Activated naive CD4-positive, alpha-beta T cell treated with anti-CD3 and anti-CD28 coated beads, Interleukin-2, amount 10 ng/mL, durations not matched to agents 5 hours and 36 hours (primary cell): ENCODE measurements at places on chromosomes 13 and 19. TPM values are rescaled to one million over a fixed set of nuclear protein-coding genes. Genes with fewer than 3 reads are reported as not detected.

The DMKN gene
- not detected for total RNA-seq

The RGS9BP gene
- 0.22 TPM for total RNA-seq

The CNMD gene
- not detected for total RNA-seq

The WIZ gene
- 29.8 TPM for total RNA-seq

The CYP2F1 gene
- total RNA-seq, result not detected

The KIR2DL3 gene
- total RNA-seq, result 0.34 TPM

The KLK15 gene
- not detected for total RNA-seq

The KLK13 gene
- not detected for total RNA-seq

The LRRC63 gene
- total RNA-seq, result 0.63 TPM

The PLK5 gene
- total RNA-seq, result not detected

The SLC10A2 gene
- not detected for total RNA-seq

The ADGRL1 gene
- total RNA-seq, result 13.6 TPM

The ALOX5AP gene
- 40.8 TPM for total RNA-seq

The PPP2R1A gene
- 193 TPM for total RNA-seq

The ZNF235 gene
- total RNA-seq, result 8.1 TPM

The USHBP1 gene
- 0.26 TPM for total RNA-seq

The NRTN gene
- not detected for total RNA-seq

The ZNF790 gene
- 10.7 TPM for total RNA-seq

The CYP4F11 gene
- not detected for total RNA-seq

The ZNF560 gene
- total RNA-seq, result not detected

The FGF9 gene
- total RNA-seq, result not detected

The ZSCAN4 gene
- not detected for total RNA-seq

The CGB2 gene
- total RNA-seq, result not detected

The FGF22 gene
- total RNA-seq, result not detected

The WDR87 gene
- not detected for total RNA-seq

The PRSS57 gene
- total RNA-seq, result not detected

The TRPM4 gene
- total RNA-seq, result not detected

The CD320 gene
- 33.3 TPM for total RNA-seq

The OR7D2 gene
- not detected for total RNA-seq

The MZT1 gene
- 14.3 TPM for total RNA-seq

The ZNF100 gene
- total RNA-seq, result 18.3 TPM

The LCP1 gene
- 1,084 TPM for total RNA-seq

The GRWD1 gene
- 29.9 TPM for total RNA-seq

The AMER2 gene
- not detected for total RNA-seq

The SCN1B gene
- total RNA-seq, result 0.72 TPM

The GPALPP1 gene
- 28.8 TPM for total RNA-seq

The AZU1 gene
- total RNA-seq, result not detected

The PNMA8B gene
- total RNA-seq, result 0.25 TPM

The CDK8 gene
- total RNA-seq, result 13.7 TPM

The CLC gene
- 1.5 TPM for total RNA-seq

The KHSRP gene
- total RNA-seq, result 254 TPM

The FBXL3 gene
- total RNA-seq, result 47.5 TPM

The LILRB2 gene
- total RNA-seq, result not detected

The PTPRS gene
- total RNA-seq, result 0.05 TPM

The CEACAM16 gene
- not detected for total RNA-seq

The KASH5 gene
- 0.46 TPM for total RNA-seq

The CEACAM20 gene
- not detected for total RNA-seq

The C19orf67 gene
- 0.23 TPM for total RNA-seq

The ZNF418 gene
- total RNA-seq, result 7.5 TPM

The CGB1 gene
- not detected for total RNA-seq

The IRGC gene
- not detected for total RNA-seq

The FREM2 gene
- not detected for total RNA-seq

The LPAR2 gene
- total RNA-seq, result 44.8 TPM

The PROZ gene
- not detected for total RNA-seq

The CYP4F3 gene
- total RNA-seq, result 0.03 TPM

The SIGLEC12 gene
- total RNA-seq, result not detected

The TMEM255B gene
- total RNA-seq, result 1.0 TPM
